ENCODE measurements at places on chromosomes 12 and 14. TPM values are rescaled to one million over a fixed set of nuclear protein-coding genes. Genes with fewer than 3 reads are reported as not detected.

The CIROP gene
- total RNA-seq = not detected

The OTX2 gene
- total RNA-seq = not detected

The IL23A gene
- total RNA-seq = not detected

The TAS2R30 gene
- total RNA-seq = 7.5 TPM

The TRIM9 gene
- 0.73 TPM for total RNA-seq

The RPS26 gene
- total RNA-seq = 30.0 TPM

The HAL gene
- total RNA-seq = 1.2 TPM

The DICER1 gene
- total RNA-seq = 33.3 TPM

The SLC7A7 gene
- total RNA-seq = 3.4 TPM

The DBX2 gene
- total RNA-seq = not detected

The RAPGEF3 gene
- total RNA-seq = 3.9 TPM

The BHLHE41 gene
- 6.1 TPM for total RNA-seq

The SIRT4 gene
- total RNA-seq = 2.0 TPM

The LYZ gene
- total RNA-seq = not detected

The TOMM20L gene
- total RNA-seq = not detected

The GPRC5D gene
- total RNA-seq = 0.13 TPM

The SLC6A15 gene
- total RNA-seq = 0.33 TPM

The CCDC38 gene
- total RNA-seq = not detected

The KERA gene
- total RNA-seq = not detected

The TFCP2 gene
- 15.3 TPM for total RNA-seq

The NOP9 gene
- total RNA-seq = 28.0 TPM

The SNRNP35 gene
- total RNA-seq = 16.6 TPM

The LRRK2 gene
- total RNA-seq = 12.3 TPM

The MANSC4 gene
- not detected for total RNA-seq

The IFNG gene
- total RNA-seq = not detected

The PTPRB gene
- total RNA-seq = 8.6 TPM

The TROAP gene
- 3.4 TPM for total RNA-seq

The SLC2A3 gene
- 327 TPM for total RNA-seq

The PPP1R36 gene
- total RNA-seq = 1.2 TPM

The PTCSC3 gene
- not detected for total RNA-seq

The SIX6 gene
- total RNA-seq = not detected

The IAPP gene
- total RNA-seq = 0.10 TPM

The SLC4A8 gene
- total RNA-seq = 5.4 TPM

The SLC25A47 gene
- total RNA-seq = 0.07 TPM

The BCL11B gene
- under 0.01 TPM for total RNA-seq

The STXBP6 gene
- 1.7 TPM for total RNA-seq

The OR4E2 gene
- not detected for total RNA-seq

The GARIN6 gene
- not detected for total RNA-seq

The TBPL2 gene
- not detected for total RNA-seq
